ENCODE measurements at places on chromosomes 7 and 10.

GRCh38 chr10:47322300-47323061 is at the start of gene GDF2:
TSS of gene GDF2 (plus strand) at chr10:47322454. CDS start at chr10:47322669, 215 bp downstream.
- H3K4me1 ChIP-seq, result no peaks in the 10 kb centered on the region
- no peaks in the 10 kb centered on the region for H3K27me3 ChIP-seq
- no peak for DNase-seq
- H3K36me3 ChIP-seq, result no peaks in the 10 kb centered on the region

DNA sequence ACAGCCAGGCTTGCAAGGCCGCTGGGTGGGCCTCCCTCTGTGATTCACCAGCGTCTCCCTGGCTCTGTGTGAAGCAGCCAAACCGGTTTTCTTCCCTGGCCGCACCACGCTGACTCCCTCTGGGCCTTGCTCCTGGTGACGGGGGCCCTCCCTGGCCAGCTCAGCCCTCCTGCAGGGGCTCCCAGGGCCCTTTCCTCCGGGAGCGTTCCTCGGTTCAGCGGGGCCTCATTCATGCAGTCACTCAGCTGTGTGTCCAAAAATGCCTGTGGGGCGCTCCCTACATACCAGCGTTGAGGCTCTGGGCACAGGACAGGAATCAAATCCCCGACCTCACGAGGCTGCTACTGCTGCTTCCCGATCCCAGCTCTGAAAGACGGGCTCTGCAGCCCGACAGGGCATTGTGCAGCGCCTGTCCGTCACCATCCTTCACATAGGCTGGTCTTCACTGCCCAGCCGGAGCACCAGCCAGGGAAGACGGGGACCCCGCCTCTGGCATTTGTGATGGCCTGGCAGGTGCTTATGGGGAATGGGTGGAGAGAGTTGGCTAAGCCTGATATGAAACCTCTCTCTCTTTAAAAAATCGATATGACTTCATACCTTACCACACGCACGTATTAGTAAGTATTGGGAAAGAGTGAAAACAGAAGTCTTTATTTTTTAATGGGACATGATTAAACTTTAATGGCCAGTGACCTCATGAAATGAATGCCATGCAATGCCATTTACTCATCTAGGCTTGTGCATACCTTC is 110.0 kb upstream of the SHH start:
- no peak for DNase-seq
- H3K4me1 ChIP-seq, result no peaks in the 10 kb centered on the region
- no peak overlapping the region for H3K27ac ChIP-seq
- no peak overlapping the region for H3K4me3 ChIP-seq
- H3K27me3 ChIP-seq, result no peaks in the 10 kb centered on the region

DNA sequence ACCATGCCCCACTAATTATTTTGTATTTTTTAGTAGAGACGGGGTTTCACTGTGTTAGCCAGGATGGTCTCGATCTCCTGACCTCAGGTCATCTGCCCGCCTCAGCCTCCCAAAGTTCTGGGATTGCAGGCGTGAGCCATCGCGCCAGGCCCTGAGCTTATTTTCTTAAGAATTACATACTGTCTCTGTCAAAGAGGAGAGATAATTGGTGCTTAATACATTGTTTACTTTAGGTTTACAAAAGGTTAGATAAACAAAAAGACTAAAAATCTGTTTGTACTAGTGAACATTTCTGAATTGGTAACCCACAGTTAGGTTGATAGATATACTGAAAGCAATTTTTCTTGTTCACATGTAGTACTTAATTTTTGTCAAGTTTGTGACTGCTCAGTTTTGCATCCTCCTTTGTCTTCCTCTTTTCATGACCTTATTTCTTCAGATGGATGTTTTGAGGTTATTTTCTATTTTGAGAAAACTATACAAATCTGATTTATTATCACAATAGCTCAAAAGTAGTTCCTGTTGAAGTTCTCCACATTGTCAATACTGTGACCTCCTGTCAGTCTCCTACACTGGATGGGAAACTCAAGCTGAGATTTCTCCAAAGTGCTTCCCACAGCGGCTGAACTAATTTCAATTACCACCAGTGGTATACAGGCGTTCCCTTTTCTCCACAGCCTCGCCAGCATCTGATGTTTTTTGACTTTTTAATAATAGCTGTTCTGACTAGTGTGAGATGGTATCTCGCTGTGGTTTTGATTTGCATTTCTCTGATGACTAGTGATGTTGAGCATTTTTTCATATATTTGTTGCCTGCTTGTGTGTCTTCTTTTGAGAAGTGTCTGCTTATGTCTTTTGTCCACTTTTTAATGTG is 22.5 kb downstream of the HHEX start:
- no peak overlapping the region for H3K4me3 ChIP-seq
- no peaks in the 10 kb centered on the region for H3K36me3 ChIP-seq
- peaks cover 61% of the 10 kb centered on the region for H3K4me1 ChIP-seq
- H3K27me3 ChIP-seq, result no peaks in the 10 kb centered on the region
- H3K27ac ChIP-seq, result peak overlapping the region; percentile 73
- DNase-seq, result peak; percentile 79

- H3K27ac ChIP-seq, result peak overlapping the region; percentile 39
- H3K4me3 ChIP-seq, result no peak overlapping the region
- peaks cover 19% of the 10 kb centered on the region for H3K4me1 ChIP-seq
- H3K36me3 ChIP-seq, result no peaks in the 10 kb centered on the region
Measured at GRCh38 chr10:77622889-77623291, 14.7 kb downstream of the KCNMA1 start.

DNA sequence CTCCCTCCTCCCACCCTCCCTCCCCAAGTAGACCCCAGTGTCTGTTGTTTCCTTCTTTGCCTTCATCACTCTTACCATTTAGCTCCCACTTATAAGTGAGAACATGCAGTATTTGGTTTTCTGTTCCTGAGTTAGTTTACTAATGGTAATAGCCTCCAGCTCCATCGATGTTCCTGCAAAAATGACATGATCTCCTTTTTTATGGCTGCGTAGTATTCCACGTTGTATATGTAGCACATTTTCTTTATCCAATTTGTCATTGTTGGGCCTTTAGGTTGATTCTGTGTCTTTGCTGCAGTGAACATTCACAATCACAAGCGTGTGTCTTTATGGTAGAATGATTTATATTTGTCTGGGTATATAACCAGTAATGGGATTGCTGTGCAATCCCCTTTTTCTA is 51.8 kb upstream of the ARHGAP12 start:
- no peak overlapping the region for H3K27ac ChIP-seq
- H3K4me1 ChIP-seq, result peaks cover 12% of the 10 kb centered on the region

- no peaks in the 10 kb centered on the region for H3K36me3 ChIP-seq
- no peak for DNase-seq
Measured at GRCh38 chr7:143439866-143440265, 3.4 kb upstream of the TAS2R60 start.

- H3K27me3 ChIP-seq, result peaks cover 11% of the 10 kb centered on the region
- no peak overlapping the region for H3K27ac ChIP-seq
- H3K36me3 ChIP-seq, result no peaks in the 10 kb centered on the region
- H3K4me1 ChIP-seq, result peaks cover 10% of the 10 kb centered on the region
Measured at GRCh38 chr7:98864731-98865453, 4.9 kb downstream of the TMEM130 start.

DNA sequence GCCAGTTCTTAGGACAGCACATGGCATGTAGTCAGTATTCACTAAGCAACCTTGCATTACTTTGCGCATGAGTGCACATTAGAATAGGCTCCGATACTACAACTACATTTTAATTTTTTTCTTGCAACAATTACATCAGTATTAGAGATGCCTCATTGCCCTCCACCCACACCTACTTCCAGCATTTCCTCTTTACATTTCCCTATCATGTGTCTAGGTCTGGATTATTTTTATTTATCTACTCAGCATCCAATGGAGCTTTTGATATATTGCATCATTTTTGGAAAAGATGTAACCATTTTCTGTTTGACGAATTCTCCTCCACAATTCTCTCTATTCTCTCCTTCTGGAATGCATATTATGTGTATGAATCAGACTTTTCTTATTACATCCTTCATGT is 258.2 kb upstream of the GLI3 start:
- H3K4me3 ChIP-seq, result no peak overlapping the region
- H3K27me3 ChIP-seq, result no peaks in the 10 kb centered on the region
- no peaks in the 10 kb centered on the region for H3K36me3 ChIP-seq
- DNase-seq, result no peak
- no peaks in the 10 kb centered on the region for H3K4me1 ChIP-seq
- no peak overlapping the region for H3K27ac ChIP-seq

- peaks cover 28% of the 10 kb centered on the region for H3K36me3 ChIP-seq
- H3K4me3 ChIP-seq, result no peak overlapping the region
- no peak overlapping the region for H3K27ac ChIP-seq
- DNase-seq, result no peak
Measured at GRCh38 chr7:127887631-127888030, 143.6 kb downstream of the LRRC4 start.

Measured in B cell (primary cell).